ENCODE measurements at places on chromosomes 4 and X.

- no peak for DNase-seq
Measured at GRCh38 chrX:118181030-118181429, 64.4 kb upstream of the KLHL13 start.

- DNase-seq, result no peak
Measured at GRCh38 chr4:70877556-70877955, 24.6 kb upstream of the MOB1B start.

DNA sequence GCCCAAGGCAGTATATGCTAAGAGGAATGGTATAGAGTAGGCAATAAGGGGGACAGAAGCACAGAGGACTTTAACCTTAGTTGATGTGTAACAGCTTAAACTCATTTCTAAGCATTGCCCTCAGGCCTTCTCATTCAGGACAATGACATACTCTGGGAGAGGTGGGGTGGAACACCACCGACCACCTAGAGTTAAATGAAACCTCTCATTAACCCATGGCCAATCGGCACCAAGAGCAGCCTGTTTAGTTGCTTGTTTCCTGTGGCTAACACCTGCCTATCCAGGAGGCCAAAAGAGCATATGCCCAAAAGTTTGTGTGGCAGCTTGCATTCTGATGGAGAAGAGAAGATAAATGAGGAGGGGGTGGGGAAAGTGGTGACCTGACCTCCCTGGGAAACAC is 88.7 kb upstream of the PLAC1 start:
- no peak for DNase-seq

DNA sequence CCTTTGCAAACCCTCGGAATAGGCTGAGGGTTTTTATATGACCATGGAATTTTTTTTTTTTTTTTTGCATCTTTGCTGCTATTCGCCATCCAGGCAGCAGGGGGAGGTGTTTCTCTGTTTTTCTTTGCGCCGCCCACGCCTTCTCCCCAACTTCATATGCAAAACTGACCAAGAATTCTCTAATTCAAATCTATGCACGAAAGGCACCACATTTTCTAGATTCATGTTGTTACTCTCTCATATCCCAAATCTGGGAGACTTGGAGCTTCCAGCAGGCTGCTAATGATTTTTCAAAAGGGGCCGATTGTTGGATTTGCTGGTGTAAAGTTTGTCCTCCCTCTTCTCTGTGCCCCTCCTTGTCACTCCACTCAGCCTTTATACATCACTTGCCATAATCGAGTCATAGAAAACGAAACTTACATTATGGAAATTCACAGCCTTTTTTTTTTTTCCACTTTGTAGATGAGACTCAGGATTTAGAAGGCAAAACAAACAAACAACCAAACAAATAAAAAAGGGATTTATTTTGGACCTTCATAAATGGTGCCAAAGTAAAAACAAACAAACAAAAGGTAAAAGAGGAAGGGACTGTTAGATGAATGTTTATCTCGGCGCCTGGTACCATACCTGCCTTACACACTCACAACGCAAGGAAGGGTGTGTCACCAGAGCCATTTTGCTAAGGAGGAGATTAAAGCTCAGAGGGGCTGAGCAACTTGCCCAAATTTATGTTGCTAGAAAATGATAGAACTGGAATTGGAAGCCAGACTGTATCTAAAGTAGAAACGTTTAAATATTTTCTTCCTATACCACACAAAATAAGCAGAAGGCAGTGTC is 29.3 kb upstream of the BOD1L1 start:
- peak; percentile 92 for DNase-seq

DNA sequence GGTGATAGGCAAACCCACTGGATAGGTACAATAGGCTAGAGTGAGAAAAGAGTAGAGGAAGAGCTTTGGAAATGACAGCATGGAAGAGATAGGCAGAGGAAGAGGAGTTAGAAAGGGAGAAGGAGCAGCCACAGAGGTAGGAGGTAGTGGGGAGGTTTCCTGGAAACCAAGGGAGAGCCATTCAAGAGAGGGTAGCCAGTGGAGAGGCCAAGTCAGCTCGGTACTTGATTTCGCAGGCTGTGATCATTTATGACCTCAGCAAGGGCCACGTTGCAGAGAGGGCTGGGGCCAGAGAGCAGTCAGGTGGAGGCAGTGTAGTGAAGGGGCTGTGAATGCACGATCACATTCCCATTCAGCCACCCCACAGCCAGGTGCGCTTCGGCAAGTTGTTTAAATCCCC is 76.0 kb downstream of the TMEM131L start:
- DNase-seq, result no peak

DNA sequence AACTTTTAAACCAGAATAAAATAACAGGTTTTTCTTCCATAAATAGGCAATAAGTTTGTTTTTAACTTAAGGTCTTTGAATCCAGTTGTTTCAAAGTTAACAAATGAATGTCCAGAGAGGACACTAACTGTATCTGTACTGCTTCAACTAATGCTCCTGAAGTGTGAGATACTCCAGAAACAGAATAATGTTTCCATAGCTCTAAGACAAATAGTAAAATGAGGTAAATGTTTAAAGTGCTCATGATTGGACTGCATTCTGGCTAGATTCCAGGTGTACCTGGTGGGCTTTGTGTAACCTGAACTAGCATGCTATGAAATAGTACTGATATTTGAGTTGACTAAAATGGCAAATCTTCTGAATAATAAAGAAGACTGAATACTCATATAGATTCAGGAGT is 51.7 kb downstream of the METTL14 start:
- no peak for DNase-seq

DNA sequence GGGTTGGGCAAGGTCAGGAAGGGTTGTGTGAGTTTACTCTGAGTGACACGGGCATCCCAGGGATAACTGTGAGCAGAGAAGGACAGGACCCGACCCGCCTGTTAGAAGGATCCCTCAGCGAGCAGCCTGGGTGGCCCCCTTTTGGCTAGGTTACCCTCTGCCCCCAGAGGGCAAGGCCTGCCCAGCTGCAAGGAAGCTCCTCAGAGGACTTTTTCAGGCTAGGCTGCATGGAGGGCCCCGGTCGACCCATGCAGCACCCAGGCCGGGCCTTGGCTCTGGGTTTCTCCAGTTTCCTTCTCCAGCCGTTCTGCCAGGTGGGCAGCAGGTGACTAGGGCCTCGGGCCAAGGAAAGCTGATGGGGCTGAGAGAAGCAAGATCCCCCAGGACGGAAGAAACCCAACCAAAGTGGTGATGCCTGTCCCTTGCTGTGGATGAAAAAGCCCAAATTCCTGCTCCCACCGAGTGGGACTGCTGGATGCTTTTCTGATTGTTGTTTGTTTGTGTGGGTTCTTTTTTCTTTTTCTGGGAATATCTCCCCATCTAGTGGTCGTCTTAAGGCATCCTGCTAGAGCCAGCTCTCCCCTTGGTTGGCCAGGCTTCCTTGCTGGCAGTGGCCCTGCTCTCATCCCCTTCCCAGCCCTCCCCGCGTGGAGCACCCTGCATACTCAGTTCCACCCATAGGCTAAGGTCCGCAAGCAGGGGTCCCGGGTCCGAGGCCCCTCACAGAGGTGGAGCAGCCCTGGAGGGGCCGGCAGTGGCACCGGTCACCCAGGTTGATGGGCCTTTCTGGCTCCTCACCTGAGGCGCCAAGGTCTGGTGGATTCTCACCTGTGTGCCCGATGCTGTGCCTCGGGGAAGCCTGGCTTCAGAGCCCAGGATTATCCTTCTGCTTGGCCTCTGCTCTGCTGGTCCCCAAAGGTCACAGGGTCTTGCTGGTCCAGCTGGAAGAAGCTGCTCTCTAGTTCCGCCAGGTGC is 1.8 kb downstream of the ZFP92 start:
- DNase-seq, result no peak

All from inflammatory macrophage treated with lipopolysaccharide for 1 hour (primary cell).